ENCODE measurements at places on chromosomes 5 and 9.

DNA sequence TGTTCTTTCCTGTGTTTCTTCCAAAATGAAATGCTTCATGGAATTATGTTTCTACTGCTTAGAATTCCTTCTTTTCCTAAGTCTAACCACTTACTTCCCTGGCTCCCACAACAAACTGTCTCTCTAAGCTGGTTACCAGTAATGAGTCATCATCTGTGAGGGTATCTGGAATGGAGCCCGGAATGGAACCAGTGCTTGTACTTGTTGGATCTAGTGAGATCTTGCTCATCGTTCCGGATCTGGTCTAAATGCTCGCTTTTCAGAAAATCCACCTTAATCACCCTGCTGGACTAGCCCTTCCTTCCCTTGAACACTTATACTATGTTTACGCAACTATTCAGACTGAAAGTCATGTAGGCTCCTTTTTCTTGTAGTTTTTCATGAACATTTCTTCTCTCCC, 184.8 kb downstream of the PBX3 start:
- no peak for DNase-seq

DNA sequence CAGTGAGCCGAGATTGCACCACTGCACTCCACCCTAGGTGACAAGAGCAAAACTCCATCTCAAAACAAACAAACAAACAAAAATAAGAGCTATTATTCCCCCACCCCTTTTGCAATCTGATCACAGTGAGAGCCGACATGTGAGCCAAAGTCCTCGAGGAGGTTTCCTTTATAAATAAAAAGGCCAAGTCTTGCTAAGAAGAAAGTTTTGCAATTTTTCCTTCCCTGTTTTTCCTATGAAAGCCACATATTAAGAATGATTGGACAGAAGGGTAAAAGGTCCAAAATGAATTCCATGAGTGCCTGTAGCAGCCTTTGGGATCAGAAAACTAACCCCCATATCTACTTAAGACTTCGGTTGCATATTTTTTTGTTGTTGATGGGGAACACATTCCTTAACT, 179.7 kb downstream of the TSSK1B start:
- DNase-seq, result no peak

DNA sequence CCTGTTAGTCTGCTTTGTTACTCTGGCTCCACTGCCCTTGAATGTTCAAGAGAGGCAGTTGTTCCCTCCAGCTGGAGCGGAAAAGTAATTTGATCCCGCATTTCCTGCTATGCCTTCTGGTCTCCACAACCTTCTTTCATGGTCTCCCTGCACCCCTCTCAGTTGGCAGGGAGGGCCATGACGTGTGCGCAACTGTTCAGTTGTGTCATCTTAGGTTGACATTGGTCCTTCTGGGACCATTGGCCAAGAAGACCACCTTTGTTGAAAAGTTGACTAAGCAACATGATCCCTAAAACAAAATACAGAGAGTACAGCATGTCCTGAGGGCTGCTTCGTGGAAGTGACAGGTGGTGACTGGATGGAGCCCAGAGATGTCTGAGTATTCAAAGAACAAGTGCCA, 192.5 kb upstream of the TUT7 start:
- no peak for DNase-seq

GRCh38 chr5:41368158-41368557, 142.2 kb downstream of the PLCXD3 start:
- no peak for DNase-seq

DNA sequence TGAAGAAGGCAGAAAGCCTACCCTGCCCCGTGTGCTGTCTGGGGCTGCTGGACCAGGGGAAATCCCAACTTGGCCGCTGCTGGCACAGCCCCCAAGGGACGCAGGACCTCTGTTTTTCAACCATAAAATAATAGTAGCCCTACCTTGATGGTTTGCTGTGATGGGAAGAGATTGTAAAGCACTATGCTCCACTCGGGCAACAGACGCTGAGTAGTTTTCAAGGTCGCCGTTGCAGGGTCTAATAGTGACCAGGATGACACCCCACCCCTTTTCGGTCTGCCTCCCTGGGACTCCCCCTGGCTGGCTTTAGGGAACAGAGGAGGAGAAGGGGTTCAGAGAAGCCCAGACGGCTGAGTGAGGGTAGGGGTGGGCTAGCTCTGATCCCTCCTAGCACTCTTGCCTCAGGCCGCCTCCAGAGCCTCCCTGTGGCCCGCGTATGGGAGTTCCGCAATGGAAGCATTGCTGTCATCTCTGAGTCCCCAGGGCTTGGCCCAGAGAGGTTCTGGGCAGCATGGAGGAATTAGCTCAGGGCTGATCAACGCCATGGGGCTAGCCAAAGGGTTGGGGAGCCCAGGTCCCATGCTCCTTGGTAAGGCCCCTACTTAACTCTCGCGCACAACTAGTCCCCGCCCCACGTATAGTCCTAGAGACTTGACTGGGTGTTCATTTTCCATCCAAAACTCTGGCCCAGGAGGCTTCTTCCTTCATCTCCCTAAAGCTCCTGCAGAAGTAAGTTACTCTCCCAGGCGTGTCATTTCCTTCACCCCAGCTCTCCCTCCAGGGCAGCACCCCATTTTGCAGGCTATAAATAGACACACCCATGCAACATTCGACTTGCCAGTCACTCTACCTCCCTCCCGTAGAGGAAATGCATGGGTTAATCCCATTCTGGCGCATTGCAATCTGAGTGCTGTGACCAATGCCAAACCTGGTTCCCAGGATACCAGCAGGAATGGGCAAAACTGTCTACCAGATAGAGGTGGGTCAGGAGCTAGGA, 1.1 kb upstream of the IRF1 start:
- no peak for DNase-seq

DNA sequence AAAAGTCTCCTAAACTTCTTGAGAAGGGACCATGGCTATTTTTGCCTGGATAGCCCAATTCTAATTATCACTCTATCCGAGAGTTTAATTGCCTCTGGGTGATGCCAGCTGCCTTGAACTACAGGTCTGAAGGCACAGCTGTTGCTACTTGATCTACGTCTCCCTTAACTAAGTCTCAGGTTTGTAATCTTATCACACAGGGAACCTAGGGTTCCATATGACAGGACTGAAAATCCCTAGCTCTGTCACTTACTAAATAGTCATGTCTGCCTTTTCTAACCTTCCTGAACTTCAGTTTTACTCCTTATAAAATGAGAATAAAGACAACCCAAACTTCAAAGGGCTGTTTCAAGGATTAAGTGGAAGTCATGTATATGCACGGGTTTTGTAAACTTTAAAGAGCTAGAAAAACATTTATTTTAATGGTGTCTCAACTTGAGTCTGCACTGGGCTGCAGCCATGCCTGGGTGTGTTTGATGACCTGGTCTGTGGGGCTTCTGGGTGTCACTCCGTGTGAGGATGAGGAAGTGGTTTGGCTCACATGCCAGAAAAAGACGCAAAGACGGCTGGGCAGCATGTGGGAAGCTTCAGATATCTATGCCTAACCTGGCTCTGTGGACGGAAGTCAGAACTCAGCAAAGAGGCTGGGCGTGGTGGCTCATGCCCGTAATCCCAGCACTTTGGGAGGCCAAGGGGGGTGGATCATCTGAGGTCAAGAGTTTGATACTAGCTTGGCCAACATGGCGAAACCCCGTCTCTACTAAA, 129.3 kb upstream of the SLC44A1 start:
- no peak for DNase-seq

DNA sequence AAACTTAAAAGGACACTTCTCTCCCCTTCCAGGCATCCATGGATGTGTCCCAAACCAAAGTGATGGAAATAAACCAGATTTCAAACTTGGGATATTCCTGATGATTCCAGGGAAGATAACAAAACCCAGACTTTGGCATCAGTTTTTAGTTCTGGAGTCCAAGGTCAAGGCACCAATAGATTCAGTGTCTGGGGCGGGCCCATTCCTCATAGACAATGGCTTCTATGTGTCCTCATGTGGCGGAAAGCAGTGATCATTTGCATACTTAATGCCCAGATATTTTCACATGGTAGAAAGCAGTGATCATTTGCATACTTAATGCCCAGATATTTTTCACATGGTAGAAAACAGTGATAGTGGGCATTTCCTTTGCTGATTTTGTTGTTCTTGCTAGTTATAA, 151.4 kb upstream of the DAP start:
- DNase-seq, result no peak

DNA sequence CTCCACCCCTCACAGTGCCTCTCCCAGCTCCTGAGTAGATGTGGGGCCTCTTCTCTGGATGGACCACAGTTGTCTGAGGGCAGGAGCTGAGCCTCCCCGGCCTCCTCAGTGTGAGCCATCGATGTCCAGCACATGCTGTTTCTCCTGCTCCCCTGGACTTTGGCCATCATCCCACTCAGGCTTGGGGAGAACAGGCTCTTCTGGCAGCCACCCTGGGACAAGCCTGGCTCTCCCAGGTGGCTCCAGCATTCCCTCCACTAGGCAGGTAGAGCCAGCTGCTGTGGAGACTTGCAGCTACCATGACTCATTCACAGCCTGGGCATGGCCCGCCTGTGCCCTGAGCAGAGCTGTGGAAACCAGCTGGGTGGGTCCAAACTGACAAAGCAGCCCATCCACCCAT, 77.0 kb downstream of the CSNK1A1 start:
- no peak for DNase-seq

DNA sequence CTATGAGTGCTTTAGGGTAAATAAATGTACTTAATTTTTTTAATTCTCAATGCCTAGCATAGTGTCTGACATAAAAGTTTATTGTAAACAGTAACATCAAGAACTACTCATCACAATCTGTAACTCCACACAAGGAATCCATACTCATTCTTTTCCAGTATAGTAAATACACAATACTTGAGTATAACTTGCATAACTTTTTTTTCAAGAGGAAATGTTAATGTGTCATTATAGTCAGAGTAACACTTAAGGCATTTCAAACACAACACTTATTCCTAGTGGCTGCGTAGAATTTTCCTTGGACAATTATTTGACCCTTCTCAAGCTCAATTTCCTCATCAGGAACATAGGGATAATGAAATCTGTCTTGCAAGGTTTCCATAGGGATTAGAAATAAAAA, 584.3 kb downstream of the CAAP1 start:
- DNase-seq, result no peak

GRCh38 chr9:116336133-116336862, 182.7 kb downstream of the PAPPA start:
- DNase-seq, result no peak

DNA sequence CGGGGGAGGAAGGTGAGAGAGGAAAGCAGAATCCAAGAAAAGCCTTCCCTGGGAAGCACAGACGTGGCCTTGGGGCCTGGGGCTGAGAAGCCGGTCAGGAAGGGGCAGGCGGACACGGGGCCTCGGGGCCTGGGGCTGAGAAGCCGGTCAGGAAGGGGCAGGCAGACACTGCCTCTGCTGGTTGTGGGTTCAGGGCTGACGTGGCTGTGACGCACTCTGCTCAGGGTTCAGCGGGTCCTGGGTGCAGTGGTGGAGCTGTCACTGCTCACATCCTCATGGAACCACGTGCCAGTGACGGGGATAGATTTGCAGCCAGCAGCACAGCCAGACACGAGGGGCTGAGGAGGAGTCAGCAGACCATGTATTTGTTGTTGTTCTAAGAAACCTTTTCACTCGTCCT, 12.8 kb downstream of the PAEP start:
- DNase-seq, result no peak

DNA sequence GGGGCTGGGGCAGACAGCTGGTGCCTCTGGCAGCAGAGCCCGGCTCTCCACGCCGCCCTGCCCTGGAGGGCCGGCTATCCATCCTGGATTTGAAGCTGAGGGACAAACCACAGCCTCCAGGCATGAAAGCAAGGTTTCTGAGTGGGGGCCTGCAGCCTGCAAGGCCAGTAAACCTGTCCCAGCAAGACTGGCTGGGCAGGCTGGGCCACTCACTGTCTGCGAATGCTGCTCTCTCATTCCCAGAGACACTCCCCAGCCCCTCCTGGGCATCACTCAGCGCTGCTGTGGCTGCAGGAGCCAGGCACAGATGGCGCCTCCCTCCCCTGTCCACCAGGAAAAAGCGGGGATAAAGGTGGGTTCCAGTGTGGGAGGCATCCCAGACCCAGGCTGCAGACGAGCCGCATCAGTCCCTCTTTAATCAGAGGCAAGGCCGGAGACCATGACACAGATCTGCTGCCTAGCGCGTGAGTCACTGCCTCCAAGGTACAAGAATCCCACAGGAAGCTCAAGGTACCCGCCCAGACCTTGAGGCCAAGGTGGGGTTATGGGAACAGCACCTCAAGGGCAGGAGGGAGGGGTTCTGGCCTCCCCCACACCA, 118.0 kb downstream of the VAV2 start:
- DNase-seq, result no peak

GRCh38 chr9:94861589-94862272, 135.2 kb downstream of the AOPEP start:
- DNase-seq, result no peak

- DNase-seq, result no peak
Measured at GRCh38 chr5:171397190-171397589, 9.5 kb downstream of the NPM1 start.

- DNase-seq, result no peak
Measured at GRCh38 chr5:76514292-76514691, 108.9 kb downstream of the F2RL2 start.

DNA sequence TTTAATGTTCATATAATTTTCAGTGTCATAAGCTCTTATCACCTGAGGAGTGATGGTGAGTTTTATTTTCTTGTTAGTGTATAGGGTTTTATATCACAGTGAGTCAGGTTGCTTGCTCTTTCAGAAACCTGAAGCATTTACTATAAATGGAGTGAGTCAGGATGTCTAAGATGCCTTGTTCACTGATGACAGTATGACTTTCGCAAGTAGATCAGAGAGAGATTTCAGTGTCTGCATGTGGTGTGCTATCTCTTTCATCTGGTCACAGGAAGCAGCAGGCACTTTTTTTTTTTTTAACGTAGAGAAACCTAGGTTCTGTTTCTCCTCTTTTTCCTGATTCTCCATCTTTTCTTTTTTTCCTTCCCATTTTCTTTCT, 237.1 kb downstream of the DMRTA1 start:
- no peak for DNase-seq

GRCh38 chr9:94799578-94800264, 73.2 kb downstream of the AOPEP start:
- no peak for DNase-seq

DNA sequence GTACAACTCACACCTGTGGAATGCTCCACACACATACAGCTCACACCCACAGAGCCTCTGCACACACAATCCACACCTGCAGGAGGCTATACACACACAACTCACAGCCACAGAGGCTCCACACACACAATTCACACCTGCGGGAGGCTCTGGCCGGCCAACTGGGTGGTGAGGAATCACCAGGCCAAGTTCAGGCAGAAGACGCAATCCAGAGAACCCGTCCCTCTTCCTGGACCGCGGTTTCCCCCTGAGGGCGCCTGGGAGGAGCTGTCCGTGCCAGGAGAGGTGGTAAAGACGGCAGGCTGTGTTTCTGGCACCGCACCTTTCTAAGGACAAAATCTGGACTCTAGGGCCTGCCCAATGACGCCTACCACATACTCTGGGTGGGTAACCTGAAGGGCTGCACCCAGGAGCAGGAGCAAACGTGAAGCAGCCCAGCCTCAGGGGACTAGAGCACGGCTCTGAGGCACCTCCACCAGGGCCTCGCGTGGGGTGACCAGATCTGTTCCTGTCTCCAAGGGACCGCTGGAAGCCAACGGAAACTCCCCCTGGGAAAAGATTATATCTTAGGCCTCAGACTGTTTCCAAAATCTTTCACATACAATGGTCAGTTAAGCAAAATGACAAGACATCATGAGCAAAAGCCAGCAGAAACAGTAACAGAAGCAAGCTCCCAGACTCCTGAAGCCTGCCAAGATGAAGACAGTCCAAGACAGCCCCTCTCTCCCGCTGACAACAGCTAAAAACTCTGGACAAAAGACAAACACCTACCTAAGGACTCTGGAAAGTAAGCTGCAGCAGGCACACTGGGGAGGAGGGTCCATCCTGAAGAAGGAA, 16.9 kb downstream of the CAMSAP1 start:
- DNase-seq, result no peak
